ENCODE measurements at places on chromosomes 16 and 17.

GRCh38 chr16:89052890-89053724 is 40.5 kb upstream of the ACSF3 start:
- peak; percentile 40 for DNase-seq

- peak; percentile 53 for DNase-seq
Measured at GRCh38 chr17:50047488-50048126, 8.3 kb upstream of the ITGA3 start.

GRCh38 chr17:16915752-16916556 is 56.0 kb downstream of the TNFRSF13B start:
- peak; percentile 33 for DNase-seq

- no peak for DNase-seq
Measured at GRCh38 chr16:61421111-61421510, 615.1 kb downstream of the CDH8 start.

- no peak for DNase-seq
Measured at GRCh38 chr16:3520841-3521240, 20.0 kb downstream of the CLUAP1 start.
